ENCODE measurements at places on chromosomes 5 and 9.
A peak's percentile ranks its signal among the peaks of the same experiment; 100 is the strongest.

- no peaks in the 10 kb centered on the region for H3K4me1 ChIP-seq
- H3K36me3 ChIP-seq = no peaks in the 10 kb centered on the region
- no peak for DNase-seq
- H3K27me3 ChIP-seq = peaks cover 4% of the 10 kb centered on the region
- H3K4me3 ChIP-seq = no peak overlapping the region
Observed at GRCh38 chr5:173454736-173455598, 126.8 kb upstream of the STC2 start.

DNA sequence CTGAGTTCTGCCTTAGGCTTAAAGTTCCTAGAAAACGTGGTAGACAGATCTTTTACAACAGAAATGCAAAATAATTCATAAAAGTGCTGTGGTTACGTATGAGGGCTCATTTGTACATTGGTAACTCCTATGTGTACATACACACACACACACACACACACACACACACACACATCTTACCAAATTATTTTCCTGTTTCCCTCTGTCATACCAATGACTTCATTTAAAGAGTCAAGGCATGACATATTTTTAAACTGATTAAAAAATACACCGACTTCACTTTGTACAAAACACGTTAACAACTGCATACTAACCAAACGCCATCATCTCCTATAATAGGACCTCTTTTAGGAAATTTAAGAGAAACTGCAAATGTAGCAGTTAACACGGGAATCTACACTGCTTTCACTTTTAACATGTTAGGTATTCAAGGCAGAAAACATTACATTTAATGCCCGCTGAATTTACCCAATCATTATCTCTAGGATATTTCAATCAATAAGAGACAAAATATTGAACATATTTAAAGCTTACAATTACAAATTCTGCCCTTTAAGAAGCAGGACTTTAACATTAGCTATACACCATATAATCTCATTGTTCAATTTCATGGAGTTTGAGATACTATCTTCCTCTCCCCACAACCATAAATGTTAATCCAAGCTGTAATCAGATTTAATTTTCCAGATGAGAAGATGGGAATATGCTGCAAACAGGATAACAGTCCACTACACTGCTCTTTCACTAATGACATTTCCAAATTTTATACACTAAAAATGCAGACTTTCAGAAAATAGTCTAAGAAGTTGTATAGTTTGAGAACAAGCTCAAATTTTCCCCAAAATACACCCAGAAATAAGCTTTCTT, 133.1 kb downstream of the DENND1A start:
- no peaks in the 10 kb centered on the region for H3K36me3 ChIP-seq
- no peak overlapping the region for H3K4me3 ChIP-seq
- H3K4me1 ChIP-seq = no peaks in the 10 kb centered on the region
- no peaks in the 10 kb centered on the region for H3K27me3 ChIP-seq

- no peak overlapping the region for H3K27ac ChIP-seq
- no peak overlapping the region for H3K4me3 ChIP-seq
Observed at GRCh38 chr9:109787735-109788134, 7.7 kb downstream of the PALM2AKAP2 start.

- no peak for DNase-seq
- H3K4me1 ChIP-seq = peaks cover 24% of the 10 kb centered on the region
- H3K27me3 ChIP-seq = no peaks in the 10 kb centered on the region
Observed at GRCh38 chr5:143534761-143535154, 131.3 kb upstream of the NR3C1 start.

DNA sequence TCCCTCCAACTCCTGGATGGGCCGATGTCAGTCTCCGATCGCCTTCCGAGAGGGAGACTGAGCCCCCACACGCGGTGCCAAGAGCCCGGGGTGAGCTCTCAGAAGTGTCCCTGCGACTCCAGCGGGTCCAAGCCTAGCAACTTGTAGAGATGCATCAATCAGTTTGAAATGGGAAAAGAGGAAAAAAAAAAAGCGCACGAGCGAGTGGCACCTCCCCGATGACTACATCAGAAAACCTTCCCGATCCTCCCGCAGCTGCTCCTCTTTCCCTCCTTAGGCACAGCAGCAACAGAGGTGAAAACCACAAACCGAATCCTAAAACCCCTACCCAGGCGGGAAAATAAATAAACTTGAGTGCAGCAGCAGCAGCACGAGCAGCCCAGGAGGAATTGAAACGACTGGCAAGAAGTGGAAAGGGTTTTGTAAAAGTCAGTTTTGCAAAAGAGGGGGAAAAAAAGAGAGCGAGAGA, 1.0 kb upstream of the EFNA5 start:
- H3K27ac ChIP-seq = peak overlapping the region; percentile 86
- H3K27me3 ChIP-seq = peaks cover 9% of the 10 kb centered on the region
- DNase-seq = no peak
- H3K4me3 ChIP-seq = peak overlapping the region; percentile 98
- peaks cover 14% of the 10 kb centered on the region for H3K4me1 ChIP-seq
- H3K36me3 ChIP-seq = no peaks in the 10 kb centered on the region

GRCh38 chr9:131101207-131101964, 5.1 kb downstream of the AIF1L start:
- no peak for DNase-seq
- peaks cover 12% of the 10 kb centered on the region for H3K4me1 ChIP-seq
- H3K36me3 ChIP-seq = no peaks in the 10 kb centered on the region
- no peaks in the 10 kb centered on the region for H3K27me3 ChIP-seq

DNA sequence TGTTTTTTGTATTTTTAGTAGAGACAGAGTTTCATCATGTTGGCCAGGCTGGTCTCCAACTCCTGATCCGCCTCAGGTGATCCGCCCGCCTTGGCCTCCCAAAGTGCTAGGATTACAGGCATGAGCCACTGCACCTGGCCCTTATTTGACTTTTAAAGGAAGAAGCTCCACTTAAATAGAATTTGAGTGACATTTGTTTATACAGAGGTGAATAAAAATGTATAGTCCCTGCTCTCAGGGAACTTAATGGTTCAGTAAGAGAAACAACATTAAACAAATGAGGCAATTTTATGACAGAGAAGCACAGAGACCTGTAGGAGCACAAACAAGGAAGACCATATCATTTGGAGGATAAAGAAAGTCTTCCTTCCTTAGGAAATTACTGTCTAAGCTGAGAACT, 65.7 kb downstream of the C9orf152 start:
- H3K36me3 ChIP-seq = peaks cover 38% of the 10 kb centered on the region
- H3K27ac ChIP-seq = peak overlapping the region; percentile 79
- DNase-seq = no peak
- peak overlapping the region; percentile 4 for H3K4me3 ChIP-seq
- no peaks in the 10 kb centered on the region for H3K27me3 ChIP-seq

DNA sequence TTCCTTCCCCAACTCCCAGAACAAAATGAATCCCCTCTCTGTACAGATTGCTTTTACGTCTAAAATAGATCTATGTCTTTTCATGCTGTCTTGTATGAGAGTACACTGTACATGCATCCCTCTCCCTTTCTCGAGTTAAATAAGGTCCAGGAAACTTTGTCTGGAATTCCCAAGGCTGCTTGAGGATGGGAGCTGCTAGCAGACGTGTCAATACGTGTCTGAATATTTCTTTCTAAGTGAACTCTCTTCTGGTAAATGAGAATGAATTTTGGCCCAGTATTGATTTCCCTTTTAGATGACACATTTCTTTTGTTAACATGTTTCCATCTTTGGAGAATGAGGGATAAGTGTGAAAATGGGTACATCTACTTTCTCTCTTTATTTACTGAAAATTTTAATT, 59.6 kb upstream of the GAS1 start:
- H3K27ac ChIP-seq = peak overlapping the region; percentile 27
- peaks cover 29% of the 10 kb centered on the region for H3K4me1 ChIP-seq
- no peak overlapping the region for H3K4me3 ChIP-seq

GRCh38 chr5:80835128-80835527, 125.0 kb upstream of the RASGRF2 start:
- no peaks in the 10 kb centered on the region for H3K27me3 ChIP-seq
- peaks cover 4% of the 10 kb centered on the region for H3K36me3 ChIP-seq
- H3K4me1 ChIP-seq = no peaks in the 10 kb centered on the region
- no peak overlapping the region for H3K27ac ChIP-seq

- H3K36me3 ChIP-seq = peaks cover 2% of the 10 kb centered on the region
- no peak overlapping the region for H3K4me3 ChIP-seq
- H3K4me1 ChIP-seq = peaks cover 4% of the 10 kb centered on the region
- peaks cover 30% of the 10 kb centered on the region for H3K27me3 ChIP-seq
- no peak overlapping the region for H3K27ac ChIP-seq
Observed at GRCh38 chr9:69317081-69317480, 7.9 kb upstream of the ENTREP1 start.

DNA sequence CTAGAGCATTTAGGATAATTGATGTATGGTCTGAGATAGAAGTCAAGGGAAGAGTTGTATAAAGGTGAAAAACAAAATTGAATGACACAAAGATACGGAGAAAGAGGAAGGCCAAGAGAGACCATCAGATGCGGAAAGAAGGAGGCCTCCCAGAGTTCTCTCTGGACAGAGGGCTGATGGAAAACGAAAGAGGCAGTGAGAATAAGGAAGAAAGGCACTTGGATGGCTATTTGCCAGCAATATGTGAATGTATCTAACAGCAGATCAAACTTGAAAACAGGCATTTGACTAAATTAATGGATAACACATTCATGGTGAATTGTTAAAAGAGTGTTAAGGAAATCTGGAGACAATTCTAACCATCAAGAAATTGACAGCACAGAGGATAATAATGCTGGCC, 2.4 kb upstream of the DOCK8 start:
- no peak overlapping the region for H3K27ac ChIP-seq
- no peaks in the 10 kb centered on the region for H3K4me1 ChIP-seq
- no peaks in the 10 kb centered on the region for H3K36me3 ChIP-seq
- H3K4me3 ChIP-seq = no peak overlapping the region

GRCh38 chr5:16799796-16800195, 136.3 kb downstream of the MYO10 start:
- H3K27ac ChIP-seq = no peak overlapping the region
- no peak for DNase-seq
- H3K27me3 ChIP-seq = no peaks in the 10 kb centered on the region

DNA sequence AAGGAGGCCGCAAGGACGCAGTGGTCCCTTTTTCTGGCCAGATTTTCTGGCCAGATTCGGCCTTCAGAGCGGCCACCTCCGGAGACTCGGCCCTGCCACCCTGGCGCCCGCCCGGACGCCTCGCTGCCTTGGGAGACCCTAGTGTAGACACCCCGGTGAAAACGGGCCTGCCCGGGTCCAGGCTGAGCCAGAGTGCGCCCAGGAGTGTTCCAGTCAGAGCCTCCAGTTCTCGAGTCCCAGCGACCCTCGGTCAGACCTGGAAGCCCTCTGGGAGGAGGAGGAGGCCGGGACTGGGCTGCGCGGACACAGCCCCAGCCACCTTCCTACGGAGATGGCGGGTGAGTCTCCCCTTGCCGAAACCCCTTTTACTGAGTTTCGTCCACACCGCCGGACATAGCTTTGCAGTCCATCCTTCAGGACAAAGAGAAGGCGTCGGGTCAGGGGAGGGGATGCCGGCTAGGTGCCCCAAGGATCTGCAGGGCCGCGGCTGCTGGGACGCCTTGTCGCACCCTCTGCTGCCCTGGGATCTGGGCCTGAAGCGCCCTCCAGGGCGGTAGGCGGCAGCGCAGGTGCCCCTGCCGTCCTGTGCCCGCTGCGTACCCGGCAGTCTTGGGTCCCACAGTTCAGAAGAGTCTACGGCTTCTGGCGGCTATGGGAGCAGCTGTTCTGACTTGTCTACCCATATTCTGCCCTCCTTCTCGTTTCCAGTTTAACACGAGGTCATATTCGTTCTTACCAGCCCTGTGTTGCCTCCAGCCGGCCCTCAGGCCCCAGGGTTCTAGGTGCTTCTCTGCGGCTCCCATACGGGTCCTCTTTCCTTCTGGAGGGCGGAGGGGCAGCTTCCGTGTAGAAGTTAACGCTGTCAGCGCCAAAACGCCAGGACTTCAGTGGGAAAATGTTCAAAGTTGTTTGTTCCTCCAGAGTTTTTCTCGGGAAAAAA, 1771.7 kb upstream of the CDH9 start:
- no peak overlapping the region for H3K27ac ChIP-seq
- H3K4me1 ChIP-seq = no peaks in the 10 kb centered on the region
- no peaks in the 10 kb centered on the region for H3K36me3 ChIP-seq
- no peaks in the 10 kb centered on the region for H3K27me3 ChIP-seq
- DNase-seq = no peak
- H3K4me3 ChIP-seq = no peak overlapping the region

GRCh38 chr9:109246533-109246932, 74.3 kb downstream of the EPB41L4B start:
- no peak overlapping the region for H3K4me3 ChIP-seq
- no peak overlapping the region for H3K27ac ChIP-seq
- H3K4me1 ChIP-seq = peaks cover 17% of the 10 kb centered on the region
- no peak for DNase-seq

DNA sequence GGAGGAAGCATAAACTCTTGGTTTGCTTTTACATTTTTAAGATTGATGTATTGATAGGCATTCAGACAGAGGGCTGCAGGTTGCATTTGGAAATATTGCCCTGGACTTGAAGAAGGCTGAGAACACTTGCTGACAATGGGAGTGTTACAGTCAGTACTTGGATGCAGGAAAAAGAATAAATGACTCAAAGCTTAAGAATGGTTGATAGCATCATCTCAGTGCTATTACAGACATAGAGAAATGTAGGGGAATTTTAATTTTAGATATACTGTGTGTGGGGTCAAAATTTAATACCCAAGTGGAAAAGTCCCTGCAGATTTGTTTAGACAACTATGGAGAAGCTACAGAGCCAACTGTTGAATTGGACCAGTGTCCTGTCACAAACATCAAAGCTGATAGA, 101.1 kb downstream of the ISL1 start:
- H3K27me3 ChIP-seq = no peaks in the 10 kb centered on the region
- no peaks in the 10 kb centered on the region for H3K36me3 ChIP-seq
- H3K27ac ChIP-seq = no peak overlapping the region
- no peak overlapping the region for H3K4me3 ChIP-seq

DNA sequence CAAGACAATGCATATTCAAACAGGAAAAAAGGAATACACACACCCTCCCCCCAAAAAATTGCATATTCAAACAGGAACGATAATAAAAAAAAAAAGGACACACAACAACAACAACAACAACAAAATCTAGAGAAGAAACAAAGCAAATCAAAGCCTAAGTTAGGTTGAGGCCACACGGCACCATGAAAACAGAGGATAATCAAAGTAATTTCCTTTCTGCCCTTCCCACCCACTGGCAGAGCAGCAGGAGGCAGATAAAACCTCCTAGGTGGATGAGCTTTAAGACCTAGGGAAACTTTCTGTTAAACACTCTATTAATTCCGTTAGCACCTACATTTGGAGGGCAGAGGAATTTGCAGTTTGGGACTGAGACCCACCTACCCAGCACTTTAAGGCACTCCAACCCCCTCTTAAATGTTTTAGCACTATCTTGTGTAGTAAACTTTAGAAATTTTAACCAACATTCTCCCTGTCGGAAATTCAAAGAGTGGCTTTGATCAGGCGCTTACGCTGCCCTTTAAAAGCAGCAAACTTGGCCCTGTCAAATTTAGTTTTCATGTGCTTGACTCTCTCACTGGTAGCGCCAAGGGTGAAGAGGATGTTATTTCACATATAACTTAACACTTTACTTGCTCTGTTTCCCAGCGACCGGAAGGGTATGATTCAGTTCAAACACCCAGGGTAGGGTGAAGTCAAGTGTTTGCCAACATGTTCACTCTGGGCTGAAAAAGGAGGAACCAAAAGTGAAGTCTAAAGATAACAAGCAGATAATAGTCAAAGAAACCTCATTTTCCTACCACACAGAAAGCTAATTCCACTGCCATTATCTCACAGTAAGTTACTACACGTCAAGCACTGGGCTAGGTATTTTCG, 9.2 kb downstream of the ENC1 start:
- H3K4me1 ChIP-seq = peaks cover 78% of the 10 kb centered on the region
- H3K36me3 ChIP-seq = peaks cover 62% of the 10 kb centered on the region
- no peak for DNase-seq
- H3K27ac ChIP-seq = peak overlapping the region; percentile 91
- H3K4me3 ChIP-seq = peak overlapping the region; percentile 73

Data from type B pancreatic cell (in vitro differentiated cells).